Activated T-helper 1 cell treated with anti-CD3 and anti-CD28 coated beads, Interleukin-2, amount 50 U/mL, for 16 hours (primary cell): ENCODE measurements at places on chromosomes 7 and 10.

DNA sequence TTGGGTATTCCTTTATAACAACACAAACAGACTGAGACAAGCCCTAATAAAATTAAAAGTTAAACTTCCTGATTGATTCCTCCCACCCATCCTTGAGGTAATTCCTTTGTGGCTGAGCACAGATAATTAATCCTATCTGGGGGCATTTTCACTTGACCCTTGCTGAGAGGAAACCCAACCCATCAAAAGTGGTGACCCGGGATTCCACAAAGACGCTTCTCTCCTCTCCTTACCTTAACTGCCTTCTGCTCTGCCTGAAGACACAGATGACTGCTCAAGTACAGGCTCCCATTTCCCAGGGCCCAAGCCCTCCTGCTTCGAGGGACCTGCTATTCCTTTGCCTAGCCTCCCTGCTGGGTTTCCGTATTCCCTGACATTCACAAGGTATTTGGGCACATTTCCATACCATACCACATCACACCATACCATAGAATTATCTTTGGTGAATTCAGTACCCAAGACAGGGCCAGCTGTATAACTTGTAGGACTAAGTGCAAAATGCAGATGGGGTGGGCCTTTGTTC lies 9.8 kb upstream of the MAPK8 start:
- DNase-seq, result no peak

GRCh38 chr7:111159426-111159825 lies 68.5 kb downstream of the LRRN3 start:
- DNase-seq, result no peak

GRCh38 chr7:7819442-7820247 lies 101.2 kb upstream of the RPA3 start:
- no peak for DNase-seq

- no peak for DNase-seq
Observed at GRCh38 chr7:73865738-73866445, 4.9 kb downstream of the TMEM270 start.

GRCh38 chr7:126574276-126575250 lies 678.2 kb downstream of the GRM8 start:
- no peak for DNase-seq

DNA sequence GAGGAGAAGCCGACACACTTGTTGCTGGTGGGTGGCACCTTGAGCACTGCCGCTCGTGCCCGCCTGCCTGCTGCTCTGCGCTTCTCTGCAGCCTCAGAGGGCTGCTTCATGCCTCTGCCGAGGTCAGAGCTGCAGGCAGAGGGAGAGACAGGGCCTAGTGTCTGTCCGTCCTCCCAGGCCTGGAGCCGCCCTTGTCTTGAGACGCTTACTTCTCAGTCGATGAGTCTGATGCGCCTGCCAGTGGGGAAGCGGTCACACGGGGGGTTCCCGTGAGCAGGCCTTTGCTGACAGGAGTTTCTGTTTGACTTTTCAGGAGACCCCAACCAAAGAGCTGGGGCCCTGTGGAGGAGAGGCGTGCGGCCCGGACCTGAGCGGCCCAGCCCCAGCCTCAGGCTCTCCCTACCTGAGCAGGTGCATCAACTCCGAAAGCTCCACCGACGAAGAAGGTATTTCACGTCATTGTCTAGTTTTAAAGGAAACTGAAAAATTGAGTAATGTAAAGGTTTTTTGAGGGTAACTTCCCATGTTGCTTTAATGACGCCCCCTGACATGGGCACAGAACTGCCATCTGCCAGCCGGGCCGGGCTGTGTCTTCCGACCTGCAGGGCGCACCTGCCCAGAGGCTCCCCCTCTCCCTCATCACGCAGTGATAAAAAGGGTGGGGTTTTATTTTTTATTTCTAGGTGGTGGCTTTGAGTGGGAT lies 7.8 kb upstream of the BHLHA15 start:
- no peak for DNase-seq

DNA sequence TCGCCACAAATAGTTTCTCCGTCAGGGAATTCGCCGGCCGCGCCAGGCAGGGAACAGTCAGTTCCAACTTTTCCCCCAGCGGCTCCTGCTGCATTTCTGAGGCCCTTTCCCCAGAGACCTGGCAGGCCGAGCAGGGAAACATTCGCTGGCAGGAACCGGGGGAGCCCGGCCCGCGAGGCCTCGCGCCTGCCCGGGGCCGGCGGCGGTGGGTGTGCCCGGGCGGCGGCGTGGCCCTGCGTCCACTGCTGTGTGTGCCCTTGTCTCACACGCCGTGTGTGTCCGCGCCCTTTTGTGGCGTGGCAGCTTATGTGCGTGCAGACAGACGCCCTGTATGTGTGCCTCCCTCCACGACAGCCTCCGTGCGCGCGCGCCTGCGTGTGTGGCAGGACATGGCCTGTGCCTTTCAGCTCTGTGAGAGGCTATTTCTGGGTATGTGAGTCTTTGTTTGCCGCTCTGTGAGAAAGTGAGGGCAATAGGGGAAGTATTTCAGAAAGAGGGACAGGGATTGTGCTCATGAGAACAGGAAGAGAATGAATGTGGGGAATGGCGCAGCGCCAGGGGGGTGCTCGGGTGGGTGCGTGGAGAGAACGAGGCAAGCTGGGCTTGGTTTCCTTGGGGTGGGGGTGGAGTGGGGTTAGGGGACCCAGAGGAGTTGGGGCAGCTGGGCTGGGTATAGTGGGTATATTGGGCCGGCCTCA lies 689 bp upstream of the SMARCD3 start:
- no peak for DNase-seq

GRCh38 chr10:94803307-94803706 lies 40.8 kb downstream of the CYP2C19 start:
- DNase-seq, result no peak

DNA sequence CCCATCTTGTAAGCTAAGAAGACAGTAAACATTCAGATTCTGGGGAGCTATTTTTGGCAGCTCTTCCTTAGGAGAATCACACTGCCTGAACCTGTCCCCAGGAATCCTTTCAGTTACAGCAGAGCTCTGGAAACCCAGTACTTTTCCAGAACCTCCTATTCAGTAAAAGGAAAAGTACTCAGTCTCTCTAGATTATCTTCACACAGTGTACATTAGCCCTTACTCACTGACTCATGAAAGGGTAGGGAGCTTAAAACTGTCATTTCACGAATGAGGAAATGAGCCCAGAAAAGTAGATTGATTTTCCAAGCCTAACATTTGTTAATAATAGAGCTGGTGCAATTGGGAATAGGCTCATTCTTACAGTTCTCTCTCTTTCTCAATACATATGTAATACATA lies 3.9 kb upstream of the CNNM1 start:
- DNase-seq, result no peak

GRCh38 chr10:45488365-45488764 lies 114.3 kb downstream of the ALOX5 start:
- no peak for DNase-seq

DNA sequence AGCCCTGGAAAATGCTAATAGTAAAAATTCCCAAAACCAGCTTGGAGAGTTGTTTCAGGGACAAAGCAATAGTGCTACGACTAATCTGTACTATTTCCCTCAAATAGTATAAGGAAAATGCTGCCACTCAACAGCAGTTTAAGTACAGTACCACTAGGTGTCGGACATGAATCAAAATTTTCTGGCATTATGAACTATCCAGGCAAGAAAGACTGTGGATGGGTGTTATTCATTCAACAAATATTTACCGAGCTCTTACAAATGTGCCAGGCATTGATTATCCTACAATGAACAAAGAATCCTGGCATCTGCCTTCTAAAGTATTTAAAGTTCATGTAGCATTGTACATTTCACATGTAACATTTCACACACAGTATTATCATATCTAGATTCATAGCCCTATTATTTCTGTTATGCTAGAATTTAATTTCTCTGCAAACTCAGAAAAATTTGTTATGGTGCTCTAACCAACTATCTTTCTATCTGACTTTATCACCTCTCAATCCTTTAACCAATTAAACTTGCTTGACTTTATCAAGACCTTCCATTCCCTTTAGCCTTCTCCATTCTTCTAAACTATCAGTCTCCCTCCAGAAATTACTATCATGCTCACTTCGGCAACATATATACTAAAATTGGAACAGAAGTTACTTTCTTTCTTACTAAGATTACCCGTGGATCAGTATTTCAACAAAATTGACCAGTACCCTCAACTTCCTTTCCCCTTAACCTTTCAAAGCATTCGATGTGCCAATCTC lies 80.6 kb downstream of the ARHGAP21 start:
- DNase-seq, result no peak

GRCh38 chr10:20596911-20597310 lies 300.2 kb downstream of the NEBL start:
- no peak for DNase-seq

GRCh38 chr10:100183481-100183880 lies 2.3 kb downstream of the ERLIN1 start:
- DNase-seq, result no peak

GRCh38 chr7:3668743-3669142 lies 367.7 kb downstream of the SDK1 start:
- DNase-seq, result no peak

GRCh38 chr10:17883621-17884020 lies 68.1 kb upstream of the SLC39A12 start:
- DNase-seq, result no peak

GRCh38 chr7:105028004-105028403 lies 14.0 kb downstream of the KMT2E start:
- DNase-seq, result no peak

- DNase-seq, result no peak
Observed at GRCh38 chr7:148579366-148579765, 11.2 kb upstream of the C7orf33 start.

DNA sequence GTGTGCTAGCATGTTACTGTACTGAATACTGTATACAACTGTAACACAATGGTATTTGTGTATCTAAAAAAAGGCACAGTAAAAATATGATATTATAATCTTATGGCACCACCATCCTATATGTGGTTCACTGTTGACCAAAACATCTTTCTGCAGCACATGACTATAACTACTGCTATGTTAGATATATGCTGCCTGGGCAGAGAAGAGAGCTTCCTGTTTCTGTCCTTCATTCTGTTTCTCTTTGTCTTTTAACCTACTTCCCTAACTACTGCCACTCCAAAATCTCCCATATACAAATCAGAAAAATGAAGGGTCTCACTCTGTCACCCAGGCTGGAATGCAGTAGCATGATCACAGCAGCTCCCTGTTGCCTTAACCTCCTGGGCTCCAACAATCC lies 8.8 kb upstream of the FGL2 start:
- no peak for DNase-seq

- DNase-seq, result no peak
Observed at GRCh38 chr10:1543596-1543995, 193.7 kb downstream of the ADARB2 start.

DNA sequence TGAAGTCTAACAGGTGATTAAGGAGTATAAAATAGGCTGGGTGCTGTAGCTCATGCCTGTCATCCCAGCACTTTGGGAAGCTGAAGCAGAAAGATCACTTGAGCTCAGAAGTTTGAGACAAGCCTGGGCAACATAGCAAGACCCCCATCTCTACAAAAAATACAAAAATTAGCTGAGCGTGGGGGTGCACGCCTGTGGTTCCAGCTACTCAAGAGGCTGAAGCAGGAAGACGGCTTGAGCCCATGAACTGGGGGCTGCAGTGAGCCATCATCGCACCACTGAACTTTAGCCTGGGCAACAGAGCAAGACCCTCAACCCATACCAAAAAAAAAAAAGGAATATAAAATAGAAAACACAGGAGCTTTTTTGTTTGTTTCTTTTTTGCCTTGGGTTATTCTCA lies 47.4 kb downstream of the DCLRE1A start:
- DNase-seq, result no peak

DNA sequence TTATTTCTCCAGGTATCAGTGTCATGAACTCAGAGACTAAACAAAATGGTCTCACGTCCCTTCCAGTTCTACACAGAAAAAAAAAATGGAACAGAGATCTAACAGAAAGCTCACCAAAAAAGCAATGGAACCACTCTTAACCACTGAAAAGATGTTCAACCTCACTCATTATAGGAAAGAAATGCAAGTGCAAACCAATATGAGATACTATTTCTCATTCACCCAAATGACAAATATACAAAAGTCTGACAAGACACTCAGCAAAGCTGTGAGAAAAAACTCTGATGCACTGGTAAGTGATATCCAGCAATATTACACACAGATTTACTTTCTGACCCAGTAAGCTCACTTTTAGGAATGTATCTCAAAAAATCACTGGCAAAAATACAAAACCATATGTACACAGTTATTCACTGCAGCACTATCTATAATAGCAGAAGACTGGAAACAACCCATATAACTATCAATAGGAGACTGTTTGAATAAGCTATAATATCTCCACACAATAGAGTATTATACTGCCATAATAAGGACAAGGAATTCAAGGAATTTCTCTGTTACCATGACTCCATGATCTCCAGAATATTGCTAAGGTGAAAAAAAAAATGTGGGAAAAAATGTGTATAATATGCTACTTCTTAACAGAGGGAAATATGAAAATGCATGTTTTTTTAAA lies 36.6 kb downstream of the ABI1 start:
- DNase-seq, result no peak
